ENCODE measurements at places on chromosomes 16 and 17. TPM values are rescaled to one million over a fixed set of nuclear protein-coding genes. Genes with fewer than 3 reads are reported as not detected.
A peak's percentile ranks its signal among the peaks of the same experiment; 100 is the strongest.

GRCh38 chr16:31409433-31409832, 16.3 kb downstream of the ITGAD start:
- no peak for DNase-seq

DNA sequence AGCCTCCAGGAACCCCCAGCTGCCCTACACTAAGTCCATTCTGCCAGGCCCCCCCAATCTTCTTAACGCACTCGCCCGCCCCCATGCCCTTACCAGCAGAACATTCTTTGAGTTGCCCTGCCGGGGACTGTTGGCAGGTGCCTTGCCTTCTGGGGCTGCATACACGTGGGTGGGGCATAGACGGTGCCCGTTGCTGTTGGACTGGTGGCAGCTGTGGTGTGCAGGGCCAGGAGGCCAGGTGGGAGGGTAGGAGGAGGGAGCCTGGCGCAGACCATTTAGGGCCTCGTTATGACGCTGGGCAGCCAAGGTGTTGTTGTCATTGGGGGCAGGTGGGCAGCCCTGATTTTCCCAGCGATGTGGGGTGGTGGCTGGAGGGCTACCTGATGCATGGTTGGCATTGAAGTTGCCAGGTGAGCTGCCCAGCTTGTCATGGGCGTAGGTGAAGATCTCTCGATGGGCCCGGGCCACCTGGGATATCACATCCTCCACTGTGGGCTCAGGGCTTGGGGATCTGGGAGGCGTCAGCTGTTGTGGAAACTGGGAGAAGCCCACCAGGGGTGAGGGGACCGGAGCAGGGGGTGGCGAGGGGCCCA, 4.9 kb downstream of the NR1D1 start:
- no peak for DNase-seq

DNA sequence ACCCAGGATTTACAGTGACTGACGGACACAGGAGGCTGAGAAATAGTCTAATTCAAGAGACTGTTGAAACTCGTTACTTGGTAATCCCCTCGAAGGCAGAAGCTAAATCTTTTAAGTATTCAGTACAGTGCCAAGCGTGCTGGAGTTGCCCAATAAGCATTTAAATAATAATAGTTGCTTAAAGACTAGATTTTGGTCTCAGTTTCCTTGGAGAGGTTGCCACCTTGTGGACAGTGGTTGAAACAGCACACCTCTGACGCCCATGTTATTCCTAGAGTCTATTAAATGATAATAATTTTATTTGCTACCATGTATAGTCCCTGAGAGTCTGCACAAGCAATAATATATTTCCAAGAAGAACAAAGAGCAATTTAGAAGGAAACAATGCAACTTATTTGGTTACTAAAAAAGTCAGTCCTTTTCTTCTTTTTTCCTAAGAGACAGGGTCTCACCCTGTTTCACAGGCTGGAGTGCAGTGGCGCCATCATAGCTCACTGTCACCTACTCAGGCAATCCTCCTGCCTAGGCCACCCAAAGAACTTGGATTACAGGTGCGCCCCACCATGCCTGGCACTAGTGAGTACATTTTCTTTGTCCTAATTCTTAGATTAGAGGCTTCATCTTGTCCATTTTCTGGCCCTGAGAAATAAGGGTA, 138.0 kb upstream of the NUDT7 start:
- peak; percentile 56 for DNase-seq

GRCh38 chr17:5211458-5211857, 19.8 kb upstream of the ZNF594 start:
- DNase-seq, result no peak

DNA sequence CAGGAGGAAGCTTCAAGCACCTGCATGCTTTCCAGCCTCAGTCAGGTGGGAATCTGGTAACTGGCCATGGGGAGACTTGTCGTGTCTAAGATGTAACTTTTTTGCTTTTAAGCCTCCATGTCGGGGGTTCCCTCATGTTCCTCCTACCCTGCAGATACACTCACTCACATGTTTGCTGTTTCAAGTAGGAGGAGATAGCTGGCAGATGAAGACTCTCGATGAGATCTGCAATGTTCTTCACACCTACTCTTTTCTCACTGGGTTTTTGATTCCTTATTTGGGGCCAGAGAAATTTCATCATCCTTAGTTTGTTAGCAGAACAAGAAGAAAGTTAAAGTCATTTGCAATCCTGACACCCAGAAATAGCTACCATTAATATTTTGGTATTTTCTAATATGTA, 24.7 kb downstream of the UTP4 start:
- DNase-seq, result no peak

- no peak for DNase-seq
Measured at GRCh38 chr16:82995924-82996441, 369.2 kb downstream of the CDH13 start.

GRCh38 chr16:12703935-12704334, 99.8 kb downstream of the CPPED1 start:
- DNase-seq, result no peak

GRCh38 chr16:86221085-86221484, 289.2 kb upstream of the FOXF1 start:
- DNase-seq, result no peak

DNA sequence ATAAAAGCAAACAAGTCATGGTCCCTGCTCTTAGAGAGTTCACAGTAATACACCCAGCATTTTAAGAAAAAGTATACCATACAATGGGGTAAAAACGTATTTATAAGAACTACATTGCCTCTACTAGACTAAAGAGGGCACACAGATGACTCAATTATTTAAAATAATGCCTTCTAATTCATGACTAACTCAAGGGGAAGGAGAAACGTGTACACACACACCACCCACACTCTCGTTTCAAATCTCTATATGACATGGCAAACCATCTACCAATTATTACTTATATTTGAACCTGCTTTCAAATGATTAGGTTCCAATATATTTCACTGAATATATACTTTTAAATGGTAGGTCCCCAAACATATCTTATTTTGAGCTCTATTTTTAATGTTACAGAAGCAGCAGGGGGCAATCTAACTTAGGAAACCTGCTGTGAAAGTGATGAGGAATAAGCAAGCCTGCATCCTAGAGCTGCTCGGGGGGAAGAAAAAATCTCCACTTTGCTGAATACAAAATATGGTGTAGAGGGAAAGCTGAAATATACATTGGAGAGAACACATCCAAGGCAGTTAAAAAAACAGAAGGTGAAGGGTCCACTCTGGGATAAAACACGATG, 232.4 kb upstream of the PSMD7 start:
- DNase-seq, result no peak

- peak; percentile 87 for DNase-seq
Measured at GRCh38 chr17:40121181-40122135, at the start of gene MSL1. Gene MSL1 (plus strand): TSS chr17:40121971. CDS start chr17:40122613, 642 bp downstream.

- DNase-seq, result no peak
Measured at GRCh38 chr17:12230481-12231354, 210.0 kb downstream of the MAP2K4 start.

DNA sequence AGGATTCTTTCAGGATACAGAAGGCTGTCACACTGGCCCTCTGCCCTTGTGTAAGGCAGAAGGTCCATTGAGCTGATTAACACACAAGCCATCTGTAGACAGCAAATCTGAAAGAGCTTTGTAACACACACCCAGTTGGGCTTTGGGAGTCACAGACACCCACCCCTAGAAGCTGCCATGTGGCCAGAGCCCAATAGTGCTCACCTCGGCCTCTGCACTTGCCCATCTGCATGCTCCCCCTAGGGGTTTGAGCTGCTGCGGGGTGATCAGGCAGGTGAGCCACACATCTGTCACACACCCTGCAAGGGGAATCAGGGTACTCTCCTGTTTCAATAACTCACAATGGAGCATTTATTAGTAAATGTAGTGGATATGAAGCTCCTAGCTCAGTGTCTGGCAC, 138.3 kb downstream of the CHD9NB start:
- DNase-seq, result no peak

DNA sequence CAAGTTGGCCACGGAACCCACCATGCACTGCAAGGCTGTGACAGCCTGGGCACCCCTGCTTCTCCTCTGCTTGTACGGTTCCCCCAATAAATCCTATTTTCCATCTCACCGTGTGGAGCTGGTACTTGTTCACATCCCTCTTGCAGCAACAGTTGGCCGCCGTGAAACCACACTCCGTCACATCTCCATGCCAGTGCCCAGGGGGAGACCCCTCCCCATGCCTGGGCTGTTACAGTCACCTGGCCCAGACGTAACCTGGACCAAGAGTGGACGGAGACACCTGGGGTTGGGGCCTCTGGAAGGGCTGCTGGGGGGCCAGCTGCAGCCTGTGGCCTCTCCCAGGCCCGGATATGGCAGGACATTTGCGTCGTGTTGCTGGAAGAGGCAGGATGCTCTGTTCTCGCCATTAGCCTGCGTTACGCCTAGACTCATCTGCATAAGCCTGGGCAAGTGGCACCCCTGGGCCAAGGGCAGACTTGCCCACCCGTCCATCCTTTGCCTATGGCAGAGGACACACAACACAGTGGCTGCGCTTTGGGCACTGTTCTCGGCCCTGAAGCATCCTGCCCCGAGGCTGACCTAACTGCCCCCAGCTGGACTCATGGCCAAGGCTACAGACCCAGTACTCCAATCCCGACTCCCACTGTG, 14.2 kb upstream of the KREMEN2 start:
- no peak for DNase-seq

DNA sequence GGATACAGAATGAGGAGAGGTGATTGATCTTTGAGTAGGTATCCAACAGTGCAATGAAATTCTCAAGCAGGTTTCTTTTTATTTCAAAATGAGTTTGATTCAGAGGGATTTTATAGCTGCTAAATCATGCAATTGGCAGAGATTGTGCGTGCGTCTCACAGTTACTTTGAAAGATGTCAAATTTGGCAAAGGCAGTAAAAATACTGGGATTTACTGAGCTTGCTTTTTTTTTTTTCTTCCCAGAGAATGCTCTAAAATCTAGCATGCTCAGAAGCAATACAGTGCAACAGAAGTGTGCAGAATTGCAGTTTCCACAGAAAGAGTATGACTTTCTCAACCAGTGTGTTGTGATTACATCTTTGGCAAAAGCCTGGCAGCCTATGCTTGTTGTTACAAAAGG, 410.7 kb upstream of the GOT2 start:
- DNase-seq, result no peak

DNA sequence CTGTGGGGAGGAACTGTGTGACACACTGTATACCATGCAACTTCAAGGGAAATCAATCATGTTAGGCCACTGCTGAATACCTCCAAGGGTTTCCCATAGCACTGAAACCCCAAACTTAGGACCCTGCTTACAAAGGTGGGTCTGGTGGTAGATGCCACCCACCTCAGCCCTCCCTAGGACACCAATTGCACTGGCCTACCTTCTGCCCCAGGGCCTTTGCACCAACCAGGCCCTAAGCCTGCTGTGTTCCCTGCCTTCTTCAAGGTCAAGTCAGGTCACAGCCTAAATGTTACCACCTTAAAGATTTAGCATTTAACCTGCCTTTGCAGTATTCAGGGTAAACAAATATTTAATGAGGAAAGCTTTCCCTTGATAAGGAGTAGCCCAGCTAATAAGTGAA, 185.8 kb downstream of the ZFHX3 start:
- DNase-seq, result no peak

GRCh38 chr16:49330562-49331201, 42.9 kb upstream of the C16orf78 start:
- DNase-seq, result no peak

- no peak for DNase-seq
Measured at GRCh38 chr17:74435775-74436359, 4.0 kb downstream of the GPRC5C start.

DNA sequence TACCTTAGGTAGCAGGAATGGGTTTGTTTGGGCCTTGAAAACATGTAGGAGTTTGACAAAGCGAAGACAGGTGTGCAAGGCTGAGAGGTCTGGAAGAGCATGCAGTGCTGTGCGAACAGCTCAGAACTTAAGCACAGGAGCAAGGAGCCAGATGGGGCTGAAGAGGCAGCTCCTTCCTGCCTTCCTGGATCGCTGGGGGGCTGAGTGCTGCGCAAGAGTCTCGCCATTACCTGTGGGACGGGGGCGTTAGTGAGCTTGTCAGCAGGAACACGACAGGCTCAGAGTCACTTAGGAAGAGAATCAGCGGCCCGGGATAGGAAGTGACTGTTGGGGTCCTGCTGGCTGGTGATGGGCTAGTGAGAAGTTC, 464 bp upstream of the MRM1 start:
- no peak for DNase-seq

DNA sequence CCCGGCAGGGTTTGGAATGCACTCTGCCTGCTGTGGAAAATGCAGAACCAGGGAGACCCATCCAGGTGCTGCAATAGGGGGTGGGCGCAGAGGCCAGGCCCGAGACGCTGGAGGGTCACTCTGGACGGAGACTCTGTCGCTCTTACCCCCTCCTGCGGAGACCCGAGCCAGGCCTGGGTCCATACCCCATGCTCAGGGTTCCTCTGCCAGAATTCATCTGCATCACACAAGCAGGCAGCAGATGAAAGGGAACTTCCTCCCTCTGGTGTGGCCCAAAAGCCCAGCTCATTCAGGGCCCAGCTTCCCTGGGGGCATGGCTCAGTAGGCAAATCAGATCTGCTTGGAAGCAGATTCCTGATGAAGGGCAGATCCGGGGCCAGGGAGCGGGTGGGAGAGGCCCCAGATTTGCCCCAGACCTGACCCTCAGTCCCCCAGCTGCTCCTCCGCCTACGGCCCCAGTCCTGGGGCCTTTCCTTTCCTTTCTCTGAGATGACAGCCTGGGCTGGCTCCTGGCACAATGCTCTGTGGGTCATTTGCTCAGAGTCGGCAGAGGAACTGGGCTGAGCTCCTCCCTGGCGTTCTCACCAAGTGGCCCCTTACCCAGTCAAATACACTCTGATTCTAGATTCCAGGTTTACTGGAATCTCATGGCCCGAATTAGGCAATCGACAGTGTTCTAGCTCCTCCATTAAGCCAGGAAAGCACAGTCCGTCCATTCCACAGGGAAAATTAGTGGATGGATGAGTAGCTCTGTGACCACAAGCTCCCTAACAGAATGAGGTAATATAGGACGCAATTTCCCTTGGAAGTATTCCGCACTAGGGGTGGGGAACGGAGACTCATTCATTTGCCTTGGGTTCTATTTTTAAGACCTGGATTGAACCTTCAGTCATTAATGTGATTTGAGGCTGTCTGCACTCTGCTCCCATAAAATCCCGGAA, 19.1 kb upstream of the RASD1 start:
- no peak for DNase-seq

IL4R gene
- total RNA-seq, result 164 TPM

GPR179 gene
- total RNA-seq, result 0.02 TPM

KRT16 gene
- not detected for total RNA-seq

ALOX12B gene
- total RNA-seq, result 0.49 TPM

AXIN2 gene
- 27.6 TPM for total RNA-seq

HOXB2 gene
- 3.3 TPM for total RNA-seq

CLDN6 gene
- not detected for total RNA-seq

NPTX1 gene
- 2.0 TPM for total RNA-seq

KRTAP2-2 gene
- total RNA-seq, result not detected

LGALS9 gene
- total RNA-seq, result 573 TPM
